ENCODE measurements at places on chromosomes 5 and 9. TPM values are rescaled to one million over a fixed set of nuclear protein-coding genes. Genes with fewer than 3 reads are reported as not detected.

DNA sequence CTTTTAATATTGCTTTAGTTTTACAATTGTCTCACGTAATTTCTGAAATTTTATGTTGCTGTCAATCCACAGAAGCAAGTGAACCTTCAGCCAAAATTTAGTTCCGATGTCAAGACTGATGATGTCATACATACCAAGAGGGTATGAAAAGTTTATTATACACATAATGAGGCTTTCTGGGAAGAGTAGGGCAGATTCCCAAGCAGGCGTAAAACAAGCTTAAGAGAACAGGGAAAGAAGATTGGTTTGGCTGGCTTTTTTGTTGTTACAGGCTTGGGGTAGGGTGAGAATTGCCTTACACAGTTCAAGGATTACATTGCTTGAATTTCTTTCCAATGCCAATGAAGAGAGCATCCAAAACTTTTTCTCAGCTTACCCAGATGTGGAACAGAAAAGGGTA is 1962.9 kb upstream of the CDH6 start:
- DNase-seq, result no peak
- no peak overlapping the region for H3K4me3 ChIP-seq
- no peaks in the 10 kb centered on the region for H3K36me3 ChIP-seq
- no peaks in the 10 kb centered on the region for H3K4me1 ChIP-seq
- no peaks in the 10 kb centered on the region for H3K27me3 ChIP-seq

NR2F1 gene
- not detected for total RNA-seq

DNA sequence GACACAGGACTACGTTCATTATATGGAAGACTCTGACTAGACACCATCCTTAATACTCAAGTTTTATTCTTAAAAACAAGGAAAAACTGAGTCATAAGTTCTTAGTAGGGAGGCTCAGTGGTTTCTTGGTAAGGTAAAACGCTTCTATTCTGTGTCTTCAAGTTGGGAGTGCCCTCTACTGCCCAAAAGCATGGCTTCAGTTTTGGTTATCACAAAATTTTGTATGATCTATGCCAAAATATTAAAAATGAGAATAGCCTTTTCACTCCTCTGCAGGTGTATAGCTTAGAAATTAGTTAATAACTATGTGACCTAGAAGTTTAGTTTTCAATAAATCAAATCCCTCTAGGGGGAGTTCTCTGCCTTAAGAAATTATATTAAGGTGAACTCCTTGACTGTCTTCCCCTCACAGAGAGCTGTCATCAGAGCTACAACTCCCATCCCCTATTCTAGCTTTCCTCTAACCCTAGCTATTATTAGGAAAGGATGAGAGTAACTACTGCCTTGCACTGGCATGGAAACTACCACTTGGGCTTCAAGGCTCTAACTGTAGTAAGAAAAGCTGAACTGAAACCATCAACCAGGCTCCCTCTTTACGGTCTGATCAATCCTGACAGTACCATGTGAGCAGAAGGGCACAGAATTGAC is 189.7 kb downstream of the GNAQ start:
- no peaks in the 10 kb centered on the region for H3K27me3 ChIP-seq
- H3K27ac ChIP-seq, result no peak overlapping the region
- DNase-seq, result no peak

DNA sequence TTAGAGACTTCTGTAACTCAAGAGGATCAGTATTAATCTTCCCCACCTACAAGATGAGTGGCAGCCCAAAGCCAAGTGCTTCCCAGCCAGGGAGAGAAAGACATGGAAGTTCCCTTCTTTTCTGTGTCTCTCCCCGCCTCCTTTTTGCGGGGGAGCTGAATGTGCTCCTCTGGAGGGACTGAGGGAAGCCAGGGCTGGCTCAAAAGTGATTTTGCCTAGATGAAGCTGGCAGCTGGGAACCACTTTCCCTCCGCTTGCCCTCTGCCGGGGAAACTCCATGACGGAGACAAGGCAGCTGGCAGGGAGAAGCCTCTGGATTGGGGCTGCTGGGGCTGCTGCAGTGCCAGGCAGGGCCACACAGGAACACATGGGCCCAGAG is 24.4 kb downstream of the EGR1 start:
- H3K4me1 ChIP-seq, result peaks cover 12% of the 10 kb centered on the region
- H3K36me3 ChIP-seq, result no peaks in the 10 kb centered on the region
- no peak overlapping the region for H3K4me3 ChIP-seq

- H3K27ac ChIP-seq, result no peak overlapping the region
- H3K4me1 ChIP-seq, result peaks cover 3% of the 10 kb centered on the region
- no peak for DNase-seq
- H3K36me3 ChIP-seq, result peaks cover 41% of the 10 kb centered on the region
- H3K27me3 ChIP-seq, result no peaks in the 10 kb centered on the region
- H3K4me3 ChIP-seq, result no peak overlapping the region
Measured at GRCh38 chr5:109718216-109718615, 28.5 kb downstream of the MAN2A1 start.

DNA sequence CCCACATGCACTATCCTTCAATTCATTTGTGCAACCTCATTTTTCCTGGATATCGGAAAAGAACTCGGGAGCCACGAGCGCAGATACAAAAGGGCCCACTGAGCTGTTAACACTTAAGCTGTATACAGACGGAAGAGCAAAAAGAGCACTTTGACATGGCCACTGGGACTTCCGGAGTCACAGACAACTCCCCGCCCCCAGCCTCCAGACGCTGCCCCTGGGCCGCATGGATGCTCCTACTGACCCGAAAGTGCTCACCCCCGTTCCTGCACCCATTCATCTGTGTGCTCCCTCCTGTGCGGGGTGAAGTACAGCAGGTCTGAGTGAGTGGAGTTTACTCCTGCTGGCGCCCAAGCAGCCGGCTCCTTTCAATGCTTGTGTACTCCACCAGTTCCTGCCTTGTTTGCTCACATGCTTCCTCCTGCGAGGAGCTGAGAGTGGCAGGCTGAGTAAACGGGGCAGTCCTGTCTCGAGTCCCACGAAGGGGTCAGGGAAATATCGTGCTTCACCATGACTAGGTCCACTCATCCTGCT is 901.0 kb upstream of the CTNND2 start:
- no peak overlapping the region for H3K4me3 ChIP-seq
- no peak for DNase-seq
- no peak overlapping the region for H3K27ac ChIP-seq
- H3K27me3 ChIP-seq, result no peaks in the 10 kb centered on the region
- H3K36me3 ChIP-seq, result no peaks in the 10 kb centered on the region

TCF7 gene
- 271 TPM for total RNA-seq

RNF224 gene
- total RNA-seq, result 0.10 TPM

GRCh38 chr9:114638404-114638803 is 19.2 kb downstream of the TEX53 start:
- H3K27ac ChIP-seq, result no peak overlapping the region
- peaks cover 55% of the 10 kb centered on the region for H3K36me3 ChIP-seq
- no peaks in the 10 kb centered on the region for H3K27me3 ChIP-seq
- no peak for DNase-seq

- DNase-seq, result no peak
- no peaks in the 10 kb centered on the region for H3K36me3 ChIP-seq
- H3K4me1 ChIP-seq, result no peaks in the 10 kb centered on the region
- no peaks in the 10 kb centered on the region for H3K27me3 ChIP-seq
- no peak overlapping the region for H3K4me3 ChIP-seq
Measured at GRCh38 chr9:12065050-12065449, 628.1 kb upstream of the TYRP1 start.

DNA sequence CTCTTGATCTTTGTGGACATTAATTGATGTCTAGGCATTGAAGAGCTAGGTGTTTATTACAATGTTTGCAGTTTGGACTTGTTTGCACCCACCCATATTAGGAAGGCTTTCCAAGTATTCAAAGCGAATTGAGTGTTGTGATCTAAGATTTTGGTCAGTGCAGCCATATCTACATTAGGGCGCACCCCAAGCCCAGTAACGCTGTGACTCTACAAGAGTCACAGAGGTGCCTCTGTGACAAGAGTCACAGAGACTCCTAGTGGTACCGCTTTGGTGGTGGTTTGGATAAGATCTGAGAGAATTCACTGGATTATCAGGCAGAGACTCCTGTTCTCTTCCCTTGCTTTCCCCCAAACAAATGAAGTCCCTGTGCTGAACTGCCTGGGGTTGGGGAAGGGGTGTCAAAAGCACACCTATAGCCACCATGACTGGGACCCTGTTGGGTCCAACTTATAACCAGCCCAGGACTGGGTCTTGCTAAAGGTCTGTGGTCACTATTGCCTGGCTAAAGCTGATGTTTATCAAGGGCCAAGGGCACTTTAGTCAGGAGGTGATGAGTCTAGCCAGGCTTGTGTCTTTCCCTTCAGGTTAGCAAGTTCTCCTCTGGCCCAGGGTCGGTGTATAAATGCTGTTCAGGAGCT is 114.1 kb upstream of the RIOK2 start:
- DNase-seq, result no peak
- no peaks in the 10 kb centered on the region for H3K4me1 ChIP-seq
- H3K4me3 ChIP-seq, result no peak overlapping the region
- H3K27me3 ChIP-seq, result no peaks in the 10 kb centered on the region

DNA sequence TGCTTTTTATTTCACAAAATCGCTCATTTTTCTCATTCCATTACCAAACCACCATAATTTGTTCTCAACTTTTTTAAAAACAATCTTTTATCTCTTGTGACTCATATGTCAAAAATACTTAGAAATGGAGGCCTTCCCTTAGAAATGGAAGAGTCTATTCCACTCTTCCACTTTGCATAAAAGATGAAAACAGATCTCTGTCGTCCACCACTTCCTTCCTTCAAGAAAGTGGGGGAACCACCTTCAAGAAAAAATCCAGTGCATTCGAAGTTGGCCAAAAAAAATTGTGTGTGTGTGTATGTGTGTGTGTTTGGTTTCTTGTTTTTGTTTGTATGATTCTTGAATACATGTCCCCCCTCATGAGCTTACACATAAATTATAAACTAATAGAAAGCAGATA is 628.8 kb upstream of the DMAC1 start:
- no peaks in the 10 kb centered on the region for H3K27me3 ChIP-seq
- peak; percentile 19 for DNase-seq
- no peak overlapping the region for H3K4me3 ChIP-seq
- peaks cover 30% of the 10 kb centered on the region for H3K4me1 ChIP-seq
- peak overlapping the region; percentile 54 for H3K27ac ChIP-seq
- H3K36me3 ChIP-seq, result no peaks in the 10 kb centered on the region

PCDHB13 gene
- total RNA-seq, result not detected

GRCh38 chr9:126233175-126233574 is 93.5 kb upstream of the MVB12B start:
- H3K27me3 ChIP-seq, result peaks cover 3% of the 10 kb centered on the region
- no peaks in the 10 kb centered on the region for H3K4me1 ChIP-seq
- DNase-seq, result no peak
- no peak overlapping the region for H3K4me3 ChIP-seq
- no peaks in the 10 kb centered on the region for H3K36me3 ChIP-seq
- no peak overlapping the region for H3K27ac ChIP-seq

ANKRD34B gene
- not detected for total RNA-seq

GRCh38 chr5:600886-601541 is 11.1 kb upstream of the CEP72 start:
- no peak overlapping the region for H3K27ac ChIP-seq
- H3K27me3 ChIP-seq, result peaks cover 29% of the 10 kb centered on the region
- peaks cover 4% of the 10 kb centered on the region for H3K4me1 ChIP-seq
- no peak overlapping the region for H3K4me3 ChIP-seq

Data from activated CD4-positive, alpha-beta T cell treated with anti-CD3 and anti-CD28 coated beads, Interleukin-2, amount 10 ng/mL, durations not matched to agents 7 days and 5 days (primary cell).